ENCODE measurements at places on chromosomes 3 and 15.

GRCh38 chr3:129690406-129690805, 83.9 kb upstream of the PLXND1 start:
- DNase-seq, result peak; percentile 22

DNA sequence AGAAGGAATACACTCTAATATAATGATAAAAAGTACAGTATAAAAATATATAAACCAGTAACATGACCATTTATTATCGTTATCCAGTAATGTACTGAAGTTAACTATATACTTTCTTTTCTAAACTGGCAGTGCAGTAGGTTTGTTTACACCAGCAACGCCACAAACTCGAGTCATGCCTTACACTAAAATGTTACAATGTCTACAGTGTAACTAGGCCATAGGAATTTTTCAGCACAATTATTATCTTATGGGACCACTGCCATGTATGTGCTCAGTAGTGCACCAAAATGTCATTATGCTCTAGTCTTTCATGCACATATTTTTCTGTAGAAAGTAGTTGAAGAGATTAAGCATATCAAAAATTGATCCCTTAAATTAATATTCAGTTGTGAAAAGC, 609.8 kb upstream of the BCHE start:
- no peak for DNase-seq

DNA sequence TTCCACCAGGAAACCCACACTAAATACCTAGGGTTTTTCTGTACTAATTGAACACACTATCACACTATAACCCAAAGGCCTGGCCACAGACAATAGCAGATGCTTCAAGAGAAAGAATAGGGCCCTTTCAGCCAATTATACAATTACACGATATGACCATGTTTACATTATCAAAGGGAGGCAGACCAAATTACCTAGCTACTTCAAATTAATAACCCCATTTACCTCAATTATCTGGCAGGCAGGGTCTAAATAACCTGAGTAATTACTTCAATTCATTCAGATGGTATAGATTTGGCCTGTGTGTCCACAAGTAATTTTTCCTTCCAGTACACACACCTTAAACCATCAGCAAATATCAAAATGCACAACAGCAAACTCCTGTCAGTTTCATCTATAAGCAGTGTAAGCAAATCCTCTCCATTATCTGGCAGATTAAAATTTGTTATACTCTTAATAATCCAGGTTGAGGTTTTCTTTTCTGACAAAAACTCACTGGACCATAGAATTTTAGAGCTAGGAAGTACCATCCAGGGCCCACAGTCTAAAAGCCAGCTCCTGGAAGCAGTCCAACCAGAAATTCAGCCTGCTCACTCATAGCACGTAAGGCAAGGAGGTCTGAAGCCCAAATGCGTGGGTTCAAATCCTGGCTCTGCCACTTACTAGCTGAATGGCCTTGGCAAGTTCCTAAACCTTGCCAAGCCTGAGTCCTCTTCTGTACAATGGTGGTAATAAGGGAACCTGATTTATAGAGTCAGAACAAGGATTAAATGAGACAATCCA, 51.8 kb downstream of the RFTN1 start:
- DNase-seq, result no peak

DNA sequence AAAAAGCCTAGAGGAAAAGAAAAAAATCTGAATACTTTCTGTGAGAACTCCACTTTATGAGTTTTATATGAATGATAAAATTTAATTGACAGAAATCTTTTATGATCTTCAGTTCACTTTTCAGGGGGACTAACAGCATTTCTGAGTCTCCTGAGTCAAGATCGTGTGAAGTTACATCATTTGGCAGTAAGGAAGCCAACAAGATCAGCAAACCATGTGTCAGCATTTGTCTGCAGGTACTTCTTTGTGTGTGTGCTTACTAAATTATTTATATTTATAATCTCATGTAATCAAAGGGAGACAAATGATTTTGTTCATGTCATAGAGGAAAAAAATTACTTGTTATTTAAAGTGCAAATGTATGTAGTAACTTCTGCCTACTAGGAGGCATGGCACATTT, 217.6 kb downstream of the MBNL1 start:
- DNase-seq, result no peak

GRCh38 chr15:85772668-85773067, 22.1 kb downstream of the KLHL25 start:
- no peak for DNase-seq

DNA sequence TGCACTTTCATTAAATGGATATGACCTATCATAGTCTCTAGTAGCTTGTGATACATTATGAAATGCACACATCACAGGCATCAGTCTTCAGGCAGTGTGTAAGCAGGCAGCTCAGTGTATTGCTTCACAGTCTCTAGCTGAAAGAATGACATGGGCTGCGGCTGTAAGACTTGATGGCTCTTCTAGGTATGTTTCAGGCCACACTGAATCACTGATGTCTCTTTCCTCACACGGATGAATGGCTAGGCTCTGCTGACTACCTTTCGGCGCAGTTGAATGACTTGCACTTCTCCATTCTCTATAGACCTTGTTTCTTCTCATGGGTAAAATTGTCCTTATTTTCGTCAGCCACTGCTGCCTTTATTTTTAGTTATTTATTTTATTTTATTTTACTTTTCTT, 15.4 kb downstream of the APH1B start:
- no peak for DNase-seq

DNA sequence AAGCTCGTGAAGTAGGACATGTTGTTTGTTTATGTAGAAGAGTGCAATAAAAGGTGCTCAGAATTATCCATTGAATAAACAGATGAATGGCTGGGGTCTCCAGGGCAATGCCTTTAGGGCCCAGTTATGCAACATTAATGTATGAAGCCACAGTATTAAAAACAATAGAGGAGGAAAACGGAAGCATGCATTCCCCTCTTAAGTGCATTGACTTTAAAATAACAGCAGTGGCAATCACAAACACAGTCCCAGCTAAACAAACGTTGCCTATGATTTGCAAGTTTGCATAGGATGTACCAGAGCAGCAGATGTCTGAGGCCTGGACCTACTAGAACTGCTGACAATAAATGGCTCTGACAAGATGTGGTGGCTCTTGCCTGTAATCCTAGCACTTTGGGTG, 60.6 kb upstream of the GCNT3 start:
- no peak for DNase-seq

GRCh38 chr3:197376020-197376419, 77.6 kb upstream of the DLG1 start:
- no peak for DNase-seq

- DNase-seq, result no peak
Observed at GRCh38 chr3:5123937-5124336, 1.8 kb downstream of the ARL8B start.

- no peak for DNase-seq
Observed at GRCh38 chr3:122324871-122325323, at the start of gene CSTA. Gene CSTA, plus strand, starts transcription at chr3:122325248. Its CDS starts 45 bp downstream, at chr3:122325293.

- DNase-seq, result no peak
Observed at GRCh38 chr3:29267226-29267625, 13.6 kb upstream of the RBMS3 start.

- DNase-seq, result no peak
Observed at GRCh38 chr15:99432271-99433025, 133.3 kb upstream of the MEF2A start.

GRCh38 chr15:80967451-80967850, 22.2 kb downstream of the MESD start:
- DNase-seq, result no peak

GRCh38 chr3:117117188-117117936, 407.8 kb downstream of the TUSC7 start:
- DNase-seq, result no peak

GRCh38 chr3:148089171-148089570, 608.5 kb upstream of the AGTR1 start:
- no peak for DNase-seq

- DNase-seq, result no peak
Observed at GRCh38 chr15:63677778-63678177, 80.6 kb downstream of the FBXL22 start.

DNA sequence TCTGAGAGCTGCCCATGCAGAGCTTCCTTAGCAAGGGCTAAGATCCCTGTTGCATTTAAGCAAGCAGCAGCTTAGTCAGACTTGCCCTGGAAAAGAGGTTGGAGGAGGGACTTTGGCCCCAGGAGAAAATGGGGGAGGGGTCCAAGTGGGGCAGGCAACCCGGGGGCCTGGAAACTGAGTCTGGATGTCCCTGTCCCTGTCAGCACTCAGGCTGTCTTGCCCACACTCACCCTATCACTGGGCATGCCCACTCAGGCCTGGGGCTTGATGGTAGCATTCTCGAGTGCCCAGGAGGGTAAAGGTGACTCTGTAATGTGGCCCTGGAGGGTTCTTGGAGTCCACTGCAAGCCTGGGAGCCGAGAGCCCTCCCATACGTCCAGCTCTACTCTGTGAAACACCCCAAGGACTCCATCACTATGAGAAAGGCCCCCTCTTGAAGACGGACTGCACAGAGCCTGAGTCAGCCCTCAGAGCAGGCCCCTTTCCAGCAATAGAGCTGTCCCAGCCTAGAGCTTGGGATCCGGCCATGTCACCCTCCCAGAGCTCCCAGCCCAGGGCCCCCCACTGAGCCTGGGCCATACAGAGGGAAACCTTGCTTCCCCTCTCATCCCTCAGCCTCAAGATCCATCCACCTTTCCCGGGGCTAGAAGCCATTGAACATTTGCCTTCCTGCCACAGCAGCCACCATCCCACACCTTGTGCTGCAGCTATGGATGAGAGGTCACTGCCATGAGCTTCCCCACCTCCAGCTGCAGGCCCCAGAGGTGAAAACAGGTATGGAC, 13.4 kb downstream of the MYL3 start:
- no peak for DNase-seq

DNA sequence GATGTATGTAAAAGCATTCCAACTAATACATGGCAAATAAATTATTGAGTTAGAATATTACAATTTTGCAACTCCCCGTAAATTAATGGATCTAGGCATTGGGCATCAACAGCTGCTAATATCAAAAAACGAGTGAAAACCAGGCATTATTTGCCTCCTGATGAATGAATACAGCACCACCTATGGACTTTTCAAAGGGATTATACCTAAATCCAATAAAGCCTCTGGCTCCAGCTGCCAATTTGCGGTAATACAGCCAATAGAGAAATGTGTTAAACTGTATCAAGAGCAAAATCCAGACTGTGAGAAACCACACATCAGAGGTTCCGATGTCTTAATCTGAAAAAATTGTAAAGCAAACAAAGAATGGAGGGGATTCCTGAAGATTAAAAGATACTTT, 16.3 kb upstream of the A4GNT start:
- no peak for DNase-seq

GRCh38 chr3:171269542-171269941, 190.7 kb downstream of the TNIK start:
- no peak for DNase-seq

DNA sequence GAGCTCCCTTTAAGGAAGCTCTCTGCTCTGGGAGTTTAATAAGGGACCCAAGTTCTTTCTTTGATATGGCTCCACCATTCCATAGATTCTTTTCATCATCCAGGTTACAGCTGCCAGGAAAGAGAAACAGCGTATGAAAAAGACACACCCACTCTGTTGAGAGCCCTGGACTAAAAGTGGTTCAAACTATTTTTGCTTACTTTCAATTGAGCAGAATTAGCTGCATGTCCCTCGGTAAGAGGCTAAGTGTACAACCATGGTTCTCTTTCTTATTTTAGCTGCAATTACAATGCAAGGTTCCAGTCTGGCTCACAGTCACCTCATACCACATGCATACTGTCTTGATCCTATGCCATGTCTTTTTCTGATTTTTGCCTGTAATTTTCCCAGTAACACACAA, 1288.3 kb downstream of the NSUN3 start:
- DNase-seq, result no peak

DNA sequence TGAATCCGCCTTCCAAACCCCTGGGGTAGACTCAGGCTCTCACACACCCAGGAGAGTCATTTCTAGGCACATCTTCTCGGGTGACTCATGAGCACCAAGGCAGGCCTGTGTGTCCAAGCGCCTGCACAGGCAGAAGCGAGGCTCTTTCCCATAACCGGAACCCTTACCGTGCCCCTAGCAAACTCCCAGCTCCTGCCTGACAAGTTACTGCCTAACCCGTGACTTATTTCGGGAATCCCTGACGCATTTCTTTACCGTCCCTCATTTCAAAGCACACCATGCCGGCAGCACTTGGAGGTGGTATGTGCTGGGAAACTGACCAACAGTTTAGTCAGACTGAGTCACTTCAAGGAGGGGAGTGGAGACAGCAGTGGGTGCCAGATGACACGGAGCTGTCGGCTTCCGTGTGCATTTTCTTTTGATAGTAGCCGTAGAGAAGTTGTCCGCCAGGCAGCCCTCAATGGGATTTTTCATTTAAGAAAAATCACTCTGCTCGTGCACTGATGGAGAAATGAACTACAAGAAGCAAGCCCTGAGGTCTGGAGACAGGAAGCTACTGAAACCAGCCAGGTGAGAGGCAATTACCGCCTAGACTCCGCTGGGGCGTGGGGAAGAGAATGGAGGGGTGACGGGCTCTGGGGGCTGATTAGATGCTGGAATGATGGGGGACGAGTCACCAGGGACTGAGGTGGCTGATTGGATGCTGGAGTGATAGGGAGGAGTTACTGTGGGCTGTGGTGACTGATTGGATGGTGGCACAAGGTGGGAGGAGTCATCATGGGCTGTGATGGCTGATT, 17.3 kb upstream of the HRH1 start:
- no peak for DNase-seq

GRCh38 chr3:160564949-160565441, 376 bp downstream of the KPNA4 start:
- DNase-seq, result peak; percentile 51

DNA sequence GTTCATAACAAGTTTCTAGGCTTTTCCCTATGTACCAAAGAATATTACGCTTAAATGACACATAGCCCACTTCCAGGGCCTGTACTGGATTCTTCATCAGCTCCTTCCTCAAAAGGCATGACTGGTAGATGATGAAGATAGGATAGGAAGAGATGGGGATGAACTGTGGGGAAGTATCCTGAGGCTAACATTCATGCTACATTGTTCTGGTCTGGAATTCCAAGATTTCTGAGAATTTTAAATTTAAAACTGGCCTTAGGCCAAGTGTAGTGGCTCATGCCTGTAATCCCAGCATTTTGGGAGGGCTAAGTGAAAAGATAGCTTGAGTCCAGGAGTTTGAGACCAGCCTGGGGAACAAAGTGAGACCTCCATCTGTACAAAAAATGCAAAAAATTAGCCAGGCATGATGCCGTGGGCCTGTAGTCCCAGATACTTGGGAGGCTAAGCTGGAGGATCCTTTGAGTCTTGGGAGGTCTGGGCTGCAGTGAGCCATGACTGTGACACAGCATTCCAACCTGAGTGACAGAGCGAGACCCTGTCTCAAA, 160.1 kb upstream of the PLAAT1 start:
- DNase-seq, result no peak

GRCh38 chr3:151766454-151766853, 32.7 kb downstream of the AADACL2 start:
- DNase-seq, result no peak

Measured in stimulated activated CD4-positive, alpha-beta T cell treated with anti-CD3 and anti-CD28 coated beads, Interleukin-1b, Interleukin-23, amount 100 ng/mL, for 4 hours (primary cell).